ENCODE measurements at places on chromosomes 7 and 10. TPM values are rescaled to one million over a fixed set of nuclear protein-coding genes. Genes with fewer than 3 reads are reported as not detected.

DNA sequence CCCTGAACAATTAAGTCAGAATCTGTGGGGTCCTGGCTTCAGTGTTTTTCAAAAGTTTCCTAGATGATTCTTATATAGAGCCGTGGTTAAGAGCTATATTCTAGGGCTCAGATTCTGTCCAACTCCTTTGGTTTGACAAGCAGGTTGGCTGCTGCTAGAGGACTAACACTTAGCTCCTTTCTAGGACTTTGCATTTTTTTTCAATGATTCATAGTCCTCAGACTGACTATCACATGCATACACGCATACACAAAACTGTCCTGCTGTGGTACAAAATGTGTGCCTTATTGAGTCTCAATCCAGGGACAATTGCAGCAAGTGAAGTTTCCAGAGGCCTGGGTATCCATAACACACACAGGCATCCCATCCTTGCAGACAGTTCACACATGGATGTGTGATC is 392.0 kb downstream of the NRG3 start:
- no peak for DNase-seq

- DNase-seq = no peak
These were observed at the start of gene ASB13 for GRCh38 chr10:5666008-5666840. Gene ASB13 (minus strand): TSS chr10:5666595. CDS start chr10:5666551, 44 bp downstream.

GRCh38 chr10:121313119-121313875 is 284.9 kb downstream of the FGFR2 start:
- DNase-seq = no peak

The AKR1C2 gene
- polyA plus RNA-seq = 7.9 TPM

GRCh38 chr10:323651-324293 is 188.5 kb downstream of the ZMYND11 start:
- no peak for DNase-seq

DNA sequence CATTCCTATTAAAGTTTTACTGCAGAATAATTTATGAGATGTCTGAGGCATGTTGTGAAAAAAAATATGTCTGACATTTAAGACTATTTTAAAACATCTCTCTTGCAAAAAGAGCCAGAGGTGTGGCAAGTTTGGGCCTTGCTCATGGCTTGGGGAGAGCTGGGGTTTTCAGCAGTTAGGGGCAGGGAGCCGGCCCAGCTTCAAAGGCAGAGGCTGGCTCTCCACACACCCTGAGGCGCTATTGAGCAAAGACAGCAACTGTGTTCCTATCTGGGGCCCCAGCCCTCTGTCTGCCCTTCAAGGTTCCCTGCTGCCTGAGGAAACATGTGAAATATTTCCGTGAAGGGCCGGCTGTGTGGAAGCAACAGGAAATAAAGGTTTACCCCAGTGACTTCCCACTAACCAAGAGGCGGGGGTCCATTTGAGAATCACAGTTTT is 94.0 kb downstream of the SORBS1 start:
- DNase-seq = no peak

GRCh38 chr10:90718182-90718581 is 139.7 kb downstream of the HTR7 start:
- no peak for DNase-seq

GRCh38 chr7:33191340-33191739 is 62.0 kb downstream of the BBS9 start:
- no peak for DNase-seq

- DNase-seq = no peak
These were observed 35.3 kb downstream of the PCBD1 start for GRCh38 chr10:70853038-70853437.

GRCh38 chr7:41313171-41313570 is 389.7 kb downstream of the INHBA start:
- no peak for DNase-seq

The SRGN gene
- 19.5 TPM for polyA plus RNA-seq

The PGAM2 gene
- polyA plus RNA-seq = 1.5 TPM

- no peak for DNase-seq
These were observed 612.0 kb downstream of the CNTNAP2 start for GRCh38 chr7:146728611-146729010.

The SFTPD gene
- 1.2 TPM for polyA plus RNA-seq

The FKBP6 gene
- 0.22 TPM for polyA plus RNA-seq

The CLDN3 gene
- polyA plus RNA-seq = 27.7 TPM

DNA sequence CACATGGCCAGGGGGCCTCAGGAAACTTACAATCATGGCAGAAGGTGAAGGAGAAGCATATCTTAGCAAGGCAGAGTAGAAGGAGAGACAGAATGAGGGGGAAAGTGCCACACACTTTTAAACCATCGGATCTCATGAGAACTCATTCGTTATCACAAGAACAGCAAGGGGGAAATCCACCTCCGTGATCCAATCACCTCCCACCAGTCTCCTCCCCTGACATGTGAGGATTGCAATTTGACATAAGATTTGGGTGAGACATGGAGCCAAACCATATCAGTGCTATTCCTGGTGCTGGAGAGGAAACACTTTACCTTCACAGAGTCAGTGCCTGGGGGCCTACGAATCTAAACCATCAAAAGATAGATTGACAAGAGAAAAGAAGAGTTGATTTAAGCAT is 61.8 kb downstream of the LGI1 start:
- DNase-seq = no peak

GRCh38 chr7:156780724-156781455 is 112.1 kb downstream of the LMBR1 start:
- DNase-seq = no peak

DNA sequence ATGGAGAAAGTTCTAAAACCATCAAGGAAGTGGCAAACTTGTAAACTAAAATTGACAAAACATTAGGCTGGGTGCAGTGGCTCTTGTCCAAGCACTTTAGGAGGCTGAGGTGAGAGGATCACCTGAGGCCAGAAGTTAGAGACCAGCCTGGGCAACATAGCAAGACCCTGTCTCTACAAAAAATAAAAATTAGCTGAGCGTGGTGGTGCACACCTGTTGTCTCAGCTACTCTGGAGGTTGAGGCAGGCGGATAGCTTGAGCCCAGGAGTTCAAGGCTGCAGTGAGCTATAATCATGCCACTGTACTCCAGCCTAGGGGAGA is 29.4 kb upstream of the HNRNPH3 start:
- DNase-seq = no peak

DNA sequence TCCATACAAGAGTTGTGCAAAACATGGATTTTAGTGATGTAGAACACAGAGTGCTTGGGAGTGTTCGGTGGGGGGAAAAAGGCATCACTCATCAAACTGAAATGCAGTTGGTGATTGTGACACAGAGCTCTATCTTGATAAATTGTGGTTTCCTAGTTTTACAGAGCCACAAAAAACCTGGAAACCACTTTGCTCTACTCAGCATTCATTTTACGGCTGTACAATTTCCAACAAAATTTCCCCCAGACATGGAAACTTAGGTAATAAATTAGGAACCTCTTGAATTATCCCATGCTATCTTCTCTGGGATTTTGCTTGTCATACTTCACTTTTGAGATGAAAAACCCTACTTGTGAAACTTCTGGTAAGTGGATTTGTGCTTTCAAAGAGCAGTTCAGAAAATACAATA is 614.9 kb upstream of the FZD8 start:
- DNase-seq = no peak

GRCh38 chr10:60155099-60155877 is 234.4 kb downstream of the ANK3 start:
- no peak for DNase-seq

DNA sequence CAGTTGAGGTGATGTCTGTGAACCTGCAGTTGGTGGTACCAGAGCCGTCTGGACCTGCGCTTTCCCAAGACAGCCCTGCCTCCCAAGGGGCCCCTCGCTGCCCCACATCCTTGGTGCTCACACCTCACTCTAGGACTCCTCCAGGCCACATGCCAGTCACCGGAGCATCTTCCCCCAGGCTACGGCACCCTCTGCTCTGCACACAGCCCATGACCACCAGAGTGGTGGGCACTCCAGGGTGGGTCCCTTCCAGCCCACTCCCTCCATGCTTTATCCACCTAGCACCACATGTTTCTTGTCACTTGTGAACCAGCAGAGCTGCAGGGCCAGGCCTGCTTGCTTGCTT is 183.7 kb upstream of the SH2B2 start:
- DNase-seq = no peak

DNA sequence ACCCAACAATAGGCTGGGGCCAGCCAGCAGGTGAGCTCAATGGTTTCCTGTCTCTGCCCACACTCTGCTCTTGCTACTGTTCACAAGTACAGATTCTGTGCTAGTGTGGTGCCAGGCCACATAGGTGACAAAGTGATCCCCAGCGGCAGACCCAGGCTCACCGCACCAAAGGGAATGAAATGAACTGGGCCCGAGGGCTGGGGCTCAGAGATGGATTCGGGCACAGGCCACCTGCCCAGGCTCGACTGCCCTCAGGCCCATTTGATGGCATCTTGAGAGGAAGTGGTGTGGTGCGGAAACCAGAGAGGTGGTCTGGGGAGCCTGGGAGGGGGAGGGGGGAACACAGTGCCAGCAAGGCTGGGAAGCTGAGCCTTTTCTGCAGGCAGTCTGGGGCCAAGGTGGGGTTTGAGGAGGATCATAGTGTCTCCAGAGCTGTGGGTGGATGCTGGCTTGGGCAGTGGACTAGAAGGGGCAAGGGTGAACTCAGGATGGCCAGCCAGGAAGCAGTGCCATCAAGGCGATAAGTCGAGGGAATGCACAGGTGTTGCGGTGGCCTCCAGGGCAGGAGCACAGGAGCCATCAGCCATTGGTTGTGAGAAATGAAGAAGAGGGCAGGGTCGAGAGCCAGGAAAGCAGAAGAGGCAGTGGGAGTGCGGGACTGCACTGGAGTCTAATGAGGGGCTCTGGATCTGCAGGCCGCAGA is 85.2 kb downstream of the ARHGAP22 start:
- no peak for DNase-seq

DNA sequence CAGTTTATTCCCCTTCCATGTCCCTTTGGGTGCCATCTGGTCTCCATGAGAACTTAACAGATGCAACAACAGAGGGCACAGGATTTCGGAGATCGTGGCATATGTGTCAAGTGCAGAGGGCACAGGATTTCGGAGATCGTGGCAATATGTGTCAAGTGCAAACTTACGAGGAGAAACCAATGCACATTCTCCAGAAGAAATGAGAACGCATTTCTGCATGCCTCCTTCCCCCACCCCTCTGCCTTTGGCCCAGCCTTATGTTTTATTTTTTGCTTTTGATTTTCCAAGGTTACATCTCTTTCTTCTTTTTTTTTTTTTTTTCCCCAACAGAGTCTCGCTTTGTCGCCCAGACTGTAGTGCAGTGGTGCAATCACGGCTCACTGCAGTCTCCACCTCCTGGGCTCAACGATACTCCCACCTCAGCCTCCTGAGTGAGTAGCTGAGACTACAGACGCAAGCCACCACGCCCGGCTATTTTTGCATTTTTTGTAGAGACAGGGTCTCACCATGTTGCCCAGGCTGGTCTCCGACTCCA is 586 bp upstream of the ANKRD26 start:
- DNase-seq = no peak
